ENCODE measurements at places on chromosomes 1 and 21.
A peak's percentile ranks its signal among the peaks of the same experiment; 100 is the strongest.

GRCh38 chr1:218424502-218424901, 79.4 kb downstream of the TGFB2 start:
- no peak for DNase-seq

DNA sequence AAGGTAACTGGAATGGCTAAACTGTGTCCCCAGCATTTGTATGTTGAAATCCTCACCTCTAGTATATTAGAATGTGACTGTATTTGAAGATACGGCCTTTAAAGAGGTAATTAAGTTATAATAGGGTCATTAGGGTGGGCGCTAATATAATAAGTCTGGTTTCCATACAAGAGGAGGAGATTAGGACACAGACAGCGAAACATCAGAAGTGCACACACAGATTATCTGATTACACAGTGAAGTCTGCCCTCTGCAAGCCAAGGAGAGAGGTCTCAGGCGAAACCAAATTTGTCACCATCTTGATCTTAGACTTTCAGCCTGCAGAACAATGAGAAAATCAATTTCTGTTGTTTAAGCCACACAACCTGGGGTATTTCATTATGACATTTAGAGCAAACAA, 2233.1 kb downstream of the MRPL39 start:
- DNase-seq = no peak

DNA sequence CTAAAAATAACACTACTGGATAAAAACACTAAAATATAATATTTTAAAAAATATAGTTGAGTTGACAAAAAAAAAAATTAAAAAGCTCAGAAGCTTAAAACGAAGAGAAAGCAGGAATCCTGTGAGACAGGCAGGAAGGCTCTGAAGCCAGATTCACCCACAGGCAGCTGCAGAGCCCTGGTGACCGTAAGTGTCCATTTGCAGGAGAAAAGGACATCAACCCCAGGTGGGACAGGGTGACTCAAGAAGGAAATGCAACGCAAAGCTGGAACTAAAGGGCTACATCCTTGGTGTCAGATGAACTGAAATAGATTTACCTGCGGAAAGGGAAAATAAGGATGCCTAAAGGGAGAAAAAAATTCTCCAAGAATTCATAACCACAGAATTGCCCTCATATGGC, 46.8 kb downstream of the USP24 start:
- DNase-seq = no peak

- no peak for DNase-seq
These were observed 570.9 kb upstream of the CAMK1G start for GRCh38 chr1:209012443-209013196.

DNA sequence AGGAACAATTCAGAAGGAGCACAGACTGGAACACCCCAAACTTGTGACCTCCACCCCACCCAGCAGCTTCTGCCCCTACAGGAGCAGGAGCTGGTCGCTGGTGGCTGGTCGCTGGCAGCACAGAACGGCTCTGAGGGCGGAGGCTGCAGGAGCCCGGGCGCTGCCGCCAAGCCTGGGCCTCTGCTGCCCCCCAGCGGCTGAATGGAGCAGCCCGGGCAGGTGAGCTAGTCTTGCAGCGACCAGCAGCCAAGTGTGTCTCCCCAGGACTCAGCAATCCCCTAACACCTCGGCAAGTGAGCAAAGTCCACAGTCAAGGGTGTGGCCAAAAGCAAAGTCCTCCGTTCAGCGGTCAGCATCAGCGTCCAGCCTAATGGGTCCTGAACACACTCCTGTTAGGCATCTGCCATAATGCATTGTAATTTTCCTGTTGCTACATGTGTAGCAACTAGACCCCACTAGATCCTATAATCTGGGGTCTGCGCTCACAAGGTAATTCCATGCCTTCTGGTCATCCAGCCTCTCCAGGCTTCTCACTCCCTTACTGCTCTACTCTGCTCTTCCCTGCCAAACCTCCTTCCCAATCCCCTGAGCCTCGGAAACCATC, 12.1 kb upstream of the GJB5 start:
- peak; percentile 61 for DNase-seq

DNA sequence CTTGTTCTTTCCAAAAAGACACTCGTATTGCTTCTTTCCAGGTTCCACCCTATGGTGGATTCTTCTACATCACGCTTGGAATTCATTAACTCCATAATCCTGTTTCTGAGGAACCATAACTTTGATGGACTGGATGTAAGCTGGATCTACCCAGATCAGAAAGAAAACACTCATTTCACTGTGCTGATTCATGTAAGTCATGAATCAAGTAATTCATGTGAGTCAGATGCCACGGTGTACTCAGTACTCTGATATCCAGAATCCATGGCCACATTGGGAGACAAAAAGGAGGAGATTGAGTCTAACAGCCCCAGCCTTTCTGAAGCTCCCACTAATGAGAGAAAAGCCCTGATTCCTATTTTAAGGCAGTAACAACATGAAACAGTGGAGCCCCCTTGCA, 7.4 kb downstream of the CHI3L2 start:
- no peak for DNase-seq

GRCh38 chr1:67158401-67158800, 7.9 kb upstream of the IL23R start:
- DNase-seq = no peak

- no peak for DNase-seq
These were observed 247.4 kb downstream of the PTBP2 start for GRCh38 chr1:96968983-96969382.

GRCh38 chr1:86515597-86515996, 31.3 kb upstream of the CLCA4 start:
- peak; percentile 67 for DNase-seq

- no peak for DNase-seq
These were observed 140.8 kb downstream of the FMN2 start for GRCh38 chr1:240232530-240232929.

DNA sequence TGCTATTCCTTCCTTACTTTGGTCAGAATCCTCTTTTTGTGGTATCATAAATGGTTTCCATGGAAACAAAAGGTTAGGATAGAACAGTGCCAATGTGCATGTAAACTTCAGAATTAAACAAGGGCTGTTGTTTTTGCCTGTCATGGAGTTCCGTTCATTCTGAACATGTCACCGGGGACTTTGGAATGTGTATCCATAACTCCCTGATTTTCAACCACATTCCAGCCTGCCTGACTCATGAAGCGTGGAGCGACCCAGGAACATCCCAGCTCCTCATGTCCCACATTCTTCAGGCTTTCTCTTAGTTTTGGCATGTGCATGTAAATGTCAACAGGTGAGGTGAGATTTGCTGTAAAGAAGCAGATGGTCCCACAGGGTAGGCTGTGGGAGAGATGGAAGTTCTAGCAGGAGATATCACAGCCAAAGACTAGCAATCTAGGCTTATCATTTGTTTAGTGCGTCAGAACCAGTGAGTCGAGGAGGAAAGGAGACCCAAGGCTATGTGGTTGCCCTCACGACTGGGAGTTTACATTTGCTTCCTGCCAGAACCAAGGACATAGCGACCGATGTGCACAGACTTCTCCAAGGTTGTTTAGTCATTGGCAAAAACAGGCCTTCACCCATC, 23.0 kb upstream of the DNAJC11 start:
- no peak for DNase-seq

DNA sequence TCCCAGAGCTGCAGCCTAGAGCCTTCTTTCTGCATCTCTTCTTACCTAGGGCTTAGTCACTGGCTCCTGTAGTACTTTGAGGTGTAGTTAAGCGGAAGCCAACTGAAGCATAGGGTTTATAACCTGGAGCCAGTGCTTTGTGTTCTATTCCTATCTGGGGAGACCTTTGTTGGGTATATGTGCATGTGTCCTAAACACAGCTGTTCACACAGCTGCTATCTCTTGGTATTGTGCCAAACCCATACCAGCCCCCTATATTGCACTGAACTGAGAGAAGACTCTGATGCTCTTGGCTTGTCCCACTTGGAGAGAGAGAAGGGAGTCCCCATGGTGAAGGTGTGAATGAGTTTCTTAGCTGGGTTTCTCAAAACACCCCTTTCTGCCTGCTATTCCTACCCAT, 17.2 kb upstream of the NFASC start:
- DNase-seq = no peak

GRCh38 chr1:43962324-43962723, 7.5 kb upstream of the DPH2 start:
- no peak for DNase-seq

DNA sequence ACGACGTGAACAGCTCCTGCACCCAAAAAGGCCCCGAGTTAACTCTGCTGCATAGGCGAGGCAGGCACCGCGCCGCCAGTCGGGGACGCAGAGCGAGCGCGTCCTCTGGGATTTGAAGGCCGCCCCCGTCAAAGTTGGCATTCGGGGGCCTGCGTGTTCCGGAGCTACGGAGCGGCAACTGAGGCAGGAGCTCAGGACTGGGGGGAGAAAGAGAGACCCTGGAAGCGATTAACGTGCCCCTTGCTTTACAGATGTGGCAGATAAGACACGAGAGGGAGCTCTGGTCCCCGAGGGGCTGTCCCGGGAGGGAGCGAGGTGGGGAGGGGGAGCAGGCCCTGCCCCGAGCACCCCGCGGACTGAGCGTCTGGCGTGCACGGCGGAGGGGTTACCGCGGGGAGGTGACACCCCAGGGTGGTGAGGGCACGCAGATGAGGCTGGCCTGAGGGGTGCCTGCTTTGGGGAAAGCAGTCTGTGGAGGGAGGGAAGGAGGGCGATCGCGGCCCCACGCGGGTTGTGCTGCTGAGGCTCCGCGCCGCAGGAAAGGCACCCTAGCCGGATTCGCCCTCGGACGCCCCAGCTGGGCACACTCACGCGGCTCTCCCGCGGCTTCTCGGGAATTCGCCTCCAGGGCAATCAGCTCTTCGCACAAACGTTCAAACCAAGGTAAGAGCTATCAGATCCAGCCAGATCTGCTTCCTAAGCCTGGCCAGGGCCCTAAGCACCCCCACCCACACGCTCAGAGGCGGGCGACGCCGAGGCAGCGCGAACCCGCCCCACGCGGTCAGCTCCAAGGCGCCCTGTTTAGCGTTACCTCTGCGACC, 26.5 kb downstream of the ACTA1 start:
- DNase-seq = no peak

- no peak for DNase-seq
These were observed 137.8 kb downstream of the AKT3 start for GRCh38 chr1:243712242-243712641.

- DNase-seq = peak; percentile 21
These were observed 662 bp upstream of the LGALS8 start for GRCh38 chr1:236522937-236523703.

DNA sequence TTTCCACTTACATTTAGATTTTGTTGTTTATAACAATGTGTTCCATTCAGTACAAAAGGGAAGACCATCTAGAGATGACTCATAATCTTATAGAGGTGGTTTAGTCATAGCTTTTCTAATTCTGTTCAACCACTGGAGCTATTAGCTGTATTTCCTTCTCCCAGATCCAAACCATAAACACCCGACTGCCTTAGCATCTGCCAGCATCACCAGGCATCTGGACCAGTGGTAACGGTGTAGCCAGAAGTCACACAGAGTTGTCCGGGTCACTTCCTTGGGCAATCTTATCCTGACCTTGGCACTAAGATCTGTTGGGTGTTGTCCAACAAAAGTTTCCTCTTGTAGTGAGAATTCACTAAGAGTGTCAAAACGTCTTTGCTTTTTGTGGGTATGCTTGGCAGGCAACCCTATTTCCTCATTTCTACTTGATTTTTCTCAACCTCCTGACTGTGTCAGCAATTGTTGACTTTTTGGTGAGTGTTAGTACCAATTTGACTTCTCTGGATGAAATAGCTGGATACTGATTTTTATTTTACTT, 372.1 kb upstream of the B3GALT2 start:
- DNase-seq = peak; percentile 92

DNA sequence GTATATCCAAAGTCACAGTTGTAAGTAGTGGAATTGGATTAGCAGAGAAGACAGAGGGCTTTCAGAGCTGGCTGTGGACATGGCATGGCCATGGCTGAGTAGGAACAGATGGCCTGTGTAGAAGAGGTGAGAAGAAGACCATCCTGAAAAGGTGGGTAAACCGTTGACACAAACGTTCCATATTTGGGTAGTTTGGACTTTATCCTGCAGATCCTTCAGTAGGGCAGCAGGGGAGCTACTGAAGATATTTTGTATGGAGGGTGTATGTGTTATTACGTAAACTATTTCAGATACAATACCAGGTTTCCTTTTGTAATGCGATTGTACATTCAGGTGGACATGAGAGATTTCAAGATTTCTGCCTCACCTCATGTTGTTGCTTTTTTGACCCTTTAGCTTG, 1.6 kb downstream of the UTP11 start:
- no peak for DNase-seq

- no peak for DNase-seq
These were observed at the start of gene CNTN2 for GRCh38 chr1:205042911-205043806. TSS of gene CNTN2 (plus strand) at chr1:205043212. CDS start at chr1:205053186, 9,974 bp downstream.

DNA sequence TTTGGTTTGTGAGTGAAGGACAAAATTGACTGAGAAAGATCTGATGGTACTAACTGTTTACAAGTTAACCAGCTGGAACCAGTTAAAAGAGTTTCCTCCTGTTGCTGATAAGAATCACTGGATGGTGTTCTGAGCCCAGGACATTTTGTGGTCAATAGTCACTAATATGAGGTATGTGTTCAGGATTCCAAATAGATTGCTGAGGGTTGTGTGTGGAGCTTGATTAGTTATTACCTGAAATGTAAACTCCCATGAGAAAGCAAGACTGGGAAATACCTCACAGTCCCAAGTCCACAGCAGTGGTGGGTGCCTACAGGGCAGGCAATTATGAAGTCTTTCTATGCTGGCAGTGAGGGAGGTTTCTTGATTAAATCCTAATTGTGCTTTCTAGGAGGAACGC, 164.6 kb downstream of the DNM3 start:
- DNase-seq = no peak

GRCh38 chr1:29744684-29745490, 508.6 kb downstream of the PTPRU start:
- DNase-seq = no peak

GRCh38 chr1:235867903-235868469, 1.3 kb upstream of the LYST start:
- DNase-seq = no peak

- DNase-seq = no peak
These were observed 6.5 kb downstream of the ACTRT2 start for GRCh38 chr1:3027611-3028371.

GRCh38 chr1:246425139-246425794, 81.8 kb downstream of the SMYD3 start:
- DNase-seq = no peak

GRCh38 chr1:172704420-172705210, 45.7 kb downstream of the FASLG start:
- no peak for DNase-seq

- DNase-seq = no peak
These were observed 76.8 kb upstream of the SOX13 start for GRCh38 chr1:203996126-203996525.

- no peak for DNase-seq
These were observed 8.1 kb upstream of the PMVK start for GRCh38 chr1:154944401-154945159.

DNA sequence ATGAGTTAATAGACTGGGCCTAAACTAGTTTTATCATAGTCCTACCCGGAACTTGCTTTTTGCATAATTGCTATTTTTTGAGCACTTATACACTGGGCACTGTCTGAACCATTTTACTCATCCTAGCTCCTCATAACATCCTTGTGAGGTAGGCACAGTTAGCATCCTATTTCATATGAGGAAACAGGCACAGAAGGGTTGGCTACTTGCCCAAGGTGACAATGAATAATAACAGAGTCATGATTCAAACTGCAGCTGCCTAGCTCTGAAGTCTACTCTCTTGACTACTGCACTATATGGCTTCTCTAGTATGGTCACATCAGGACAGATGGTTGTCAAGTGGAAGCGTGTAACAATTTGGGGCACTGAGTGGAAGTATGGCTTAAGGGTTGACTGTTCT, 18.2 kb upstream of the RC3H1 start:
- peak; percentile 67 for DNase-seq

GRCh38 chr1:227453631-227454355, 109.6 kb upstream of the ZNF678 start:
- DNase-seq = no peak

Measured in endothelial cell of umbilical vein (primary cell).